ENCODE measurements at places on chromosomes 12 and 14.

DNA sequence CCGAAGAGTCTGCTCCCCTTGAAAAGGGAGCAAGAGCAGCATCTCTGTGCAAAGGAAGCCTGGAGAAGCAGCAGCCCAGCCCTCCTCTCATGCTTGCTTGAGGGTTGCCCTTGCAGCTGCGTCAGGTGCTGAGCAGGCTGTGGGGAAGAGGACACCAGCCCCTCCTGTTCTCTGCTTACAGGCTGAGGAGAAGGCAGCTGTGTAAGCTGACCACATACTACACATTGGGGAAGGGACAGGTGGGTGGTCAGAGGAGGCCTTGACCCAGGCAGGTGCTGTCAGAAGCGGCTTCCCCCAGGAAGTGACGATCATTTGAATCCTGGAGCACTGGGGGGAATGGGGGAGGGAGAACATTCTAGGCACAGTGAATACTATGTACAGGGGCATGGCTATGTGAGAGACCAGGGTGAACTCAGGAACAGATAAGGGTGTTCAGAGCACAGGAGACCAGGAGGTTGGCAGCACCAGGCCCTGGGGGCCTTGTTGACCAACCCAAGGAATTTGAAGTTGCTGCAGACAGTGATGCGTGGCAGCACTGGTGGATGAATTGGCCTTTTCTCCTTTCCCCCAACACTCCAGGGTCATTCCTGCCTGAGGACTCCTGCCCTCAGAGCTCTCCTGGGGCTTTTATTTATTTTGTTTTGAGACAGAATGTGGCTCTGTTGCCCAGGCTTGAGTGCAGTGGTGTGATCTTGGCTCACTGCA, 2.7 kb upstream of the KLC1 start:
- H3K4me1 ChIP-seq = peaks cover 24% of the 10 kb centered on the region
- peaks cover 16% of the 10 kb centered on the region for H3K27me3 ChIP-seq
- no peak for DNase-seq
- H3K27ac ChIP-seq = no peak overlapping the region
- H3K4me3 ChIP-seq = no peak overlapping the region

DNA sequence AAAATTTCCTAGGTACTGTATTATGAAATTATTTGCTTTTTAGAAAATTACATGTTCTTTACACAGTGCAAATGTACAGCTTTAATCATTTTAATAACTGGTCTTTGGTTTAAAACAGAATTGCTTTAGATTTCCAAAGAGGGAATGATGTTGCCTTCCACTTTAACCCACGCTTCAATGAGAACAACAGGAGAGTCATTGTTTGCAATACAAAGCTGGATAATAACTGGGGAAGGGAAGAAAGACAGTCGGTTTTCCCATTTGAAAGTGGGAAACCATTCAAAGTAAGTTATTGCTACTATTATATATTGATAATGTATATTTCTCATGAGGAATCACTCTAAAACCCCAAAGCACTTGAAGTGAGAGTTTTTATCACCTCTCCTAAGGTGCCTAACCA, 13.4 kb downstream of the LGALS3 start:
- H3K27ac ChIP-seq = no peak overlapping the region
- H3K4me1 ChIP-seq = peaks cover 5% of the 10 kb centered on the region
- H3K36me3 ChIP-seq = peaks cover 39% of the 10 kb centered on the region
- peaks cover 3% of the 10 kb centered on the region for H3K27me3 ChIP-seq
- H3K4me3 ChIP-seq = no peak overlapping the region
- no peak for DNase-seq

GRCh38 chr12:123713823-123714585, 1.9 kb downstream of the ATP6V0A2 start:
- peak overlapping the region; percentile 87 for H3K4me3 ChIP-seq
- peak overlapping the region; percentile 74 for H3K27ac ChIP-seq
- H3K27me3 ChIP-seq = no peaks in the 10 kb centered on the region
- peaks cover 19% of the 10 kb centered on the region for H3K36me3 ChIP-seq

- H3K4me1 ChIP-seq = no peaks in the 10 kb centered on the region
- no peaks in the 10 kb centered on the region for H3K27me3 ChIP-seq
- H3K36me3 ChIP-seq = no peaks in the 10 kb centered on the region
- no peak overlapping the region for H3K27ac ChIP-seq
Observed at GRCh38 chr12:120925740-120926563, 21.8 kb upstream of the SPPL3 start.

DNA sequence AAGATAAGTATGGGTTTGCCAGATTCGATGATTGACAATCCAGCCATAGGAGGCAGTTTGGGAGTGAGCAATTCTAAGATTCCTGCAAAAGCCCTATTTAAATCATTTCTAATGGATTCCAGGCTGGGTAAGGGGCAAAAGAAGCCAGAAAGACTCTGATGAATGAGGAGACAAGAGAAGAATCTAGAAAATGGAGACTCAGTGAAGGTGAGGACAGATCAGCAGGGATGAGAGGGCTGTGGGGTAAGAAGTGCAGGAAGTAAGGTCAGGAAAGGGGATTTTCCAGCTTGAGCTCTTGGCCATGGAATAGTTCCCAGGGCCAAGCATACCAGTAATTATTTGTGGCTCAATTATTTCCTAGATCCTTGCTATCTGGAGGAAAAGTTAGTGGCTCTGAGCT, 87.3 kb downstream of the TMX1 start:
- no peak for DNase-seq
- peaks cover 51% of the 10 kb centered on the region for H3K27me3 ChIP-seq
- no peak overlapping the region for H3K4me3 ChIP-seq

DNA sequence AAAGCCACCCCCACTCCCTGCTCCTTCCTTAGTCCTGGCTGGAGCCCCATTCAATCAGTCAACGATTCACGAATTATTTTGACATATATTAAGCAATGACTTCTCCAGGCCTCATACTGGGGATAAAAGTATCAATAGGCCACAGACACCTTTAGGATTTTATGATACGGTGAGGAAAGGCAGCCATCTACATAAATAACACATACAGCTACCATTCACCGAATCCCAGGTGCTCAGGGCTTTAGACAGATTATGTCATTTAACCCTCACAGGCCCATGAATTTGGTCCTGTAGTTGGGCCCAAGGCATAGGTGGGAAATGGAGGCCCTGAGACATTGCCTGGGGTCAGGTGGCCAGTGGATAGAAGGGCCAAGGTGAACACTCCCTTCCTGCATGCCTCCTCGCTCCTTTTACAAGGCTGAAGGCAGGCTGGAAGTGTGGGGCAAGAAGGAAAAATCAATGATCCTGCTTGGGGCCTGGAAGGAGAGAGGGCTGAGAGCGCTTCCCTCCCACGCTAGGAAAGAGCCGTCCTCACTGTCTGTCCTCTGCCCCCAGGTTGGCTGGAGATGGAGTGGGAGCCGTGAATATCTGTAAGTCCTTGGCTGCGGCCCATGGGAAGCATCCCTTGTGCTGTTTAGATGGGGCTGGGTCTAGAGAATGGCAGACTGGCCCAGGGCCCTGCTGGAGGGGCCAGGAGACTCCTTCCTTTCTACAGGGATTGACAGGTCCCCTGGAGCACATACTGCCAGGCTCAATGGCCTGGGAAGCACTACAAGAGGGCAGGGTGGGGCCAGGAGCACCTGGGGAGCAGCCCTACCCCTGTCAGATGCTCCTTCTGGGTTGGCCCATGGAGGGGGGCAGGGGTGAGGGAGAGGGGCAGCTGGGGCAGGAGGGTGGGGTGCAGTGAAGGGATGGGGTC, 14.8 kb downstream of the KRT7 start:
- peaks cover 38% of the 10 kb centered on the region for H3K4me1 ChIP-seq
- H3K27ac ChIP-seq = no peak overlapping the region
- H3K27me3 ChIP-seq = peaks cover 42% of the 10 kb centered on the region

- peak within 1 kb of the TSS; percentile 96 for H3K27ac ChIP-seq
- no peaks in the 10 kb centered on the region for H3K27me3 ChIP-seq
- peak; percentile 94 for DNase-seq
- peaks cover 7% of the 10 kb centered on the region for H3K36me3 ChIP-seq
- peaks cover 12% of the 10 kb centered on the region for H3K4me1 ChIP-seq
Observed at GRCh38 chr12:49188916-49189367, at the start of gene TUBA1A. TUBA1A (minus strand) TSS chr12:49189080; CDS start chr12:49188979, 101 bp downstream.

DNA sequence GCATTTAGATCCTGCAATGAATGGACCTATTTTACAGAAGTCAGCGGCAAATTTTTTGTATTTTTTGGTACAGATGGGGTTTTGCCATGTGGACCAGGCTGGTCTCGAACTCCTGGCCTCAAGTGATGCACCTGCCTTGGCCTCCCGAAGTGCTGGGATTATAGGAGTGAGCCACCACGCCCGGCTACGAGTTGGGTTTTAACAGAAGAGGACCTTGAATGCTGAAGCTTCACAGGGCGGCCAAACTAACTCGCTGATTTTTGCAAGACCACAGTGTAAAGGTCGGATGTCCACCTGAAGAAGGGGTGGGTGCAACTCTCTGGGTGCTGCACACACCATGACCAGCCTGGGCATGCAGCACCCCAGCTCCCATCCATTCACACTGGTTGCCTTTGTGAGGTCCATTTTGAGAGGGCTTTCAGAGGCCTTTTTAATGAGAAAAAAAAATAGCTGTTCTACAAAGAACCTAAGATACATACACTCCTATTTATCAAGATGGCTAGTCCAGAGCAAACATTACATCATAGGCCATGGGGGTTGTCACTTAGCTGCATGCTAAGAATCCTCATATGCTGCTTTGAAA, 21.6 kb upstream of the CDK2AP1 start:
- no peaks in the 10 kb centered on the region for H3K27me3 ChIP-seq
- H3K4me3 ChIP-seq = no peak overlapping the region
- H3K4me1 ChIP-seq = no peaks in the 10 kb centered on the region
- DNase-seq = no peak
- peaks cover 17% of the 10 kb centered on the region for H3K36me3 ChIP-seq

- H3K27me3 ChIP-seq = no peaks in the 10 kb centered on the region
- no peak overlapping the region for H3K4me3 ChIP-seq
- peaks cover 2% of the 10 kb centered on the region for H3K36me3 ChIP-seq
- no peaks in the 10 kb centered on the region for H3K4me1 ChIP-seq
Observed at GRCh38 chr12:1356285-1356684, 238.1 kb downstream of the FBXL14 start.

- no peak overlapping the region for H3K4me3 ChIP-seq
- DNase-seq = no peak
- H3K4me1 ChIP-seq = peaks cover 2% of the 10 kb centered on the region
- H3K27ac ChIP-seq = no peak overlapping the region
- H3K36me3 ChIP-seq = no peaks in the 10 kb centered on the region
Observed at GRCh38 chr14:51207621-51208020, 32.4 kb upstream of the TMX1 start.

DNA sequence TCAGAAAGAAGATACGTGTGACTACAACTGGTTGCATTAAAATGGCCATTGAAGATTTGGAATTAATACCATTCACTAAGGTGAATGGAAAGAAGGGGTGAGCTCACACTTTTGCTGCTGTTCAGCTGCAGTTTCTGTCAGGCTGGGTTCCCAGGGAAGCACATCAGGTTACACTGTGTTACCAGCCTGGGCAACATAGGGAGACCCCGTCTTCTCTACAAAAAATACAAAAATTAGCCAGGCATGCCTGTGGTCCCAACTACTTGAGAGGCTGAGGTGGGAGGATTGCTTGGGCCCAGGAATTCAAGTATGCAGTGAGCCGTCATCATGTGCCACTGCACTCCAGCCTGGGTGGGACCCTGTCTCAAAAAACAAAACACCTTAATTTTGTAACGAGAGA, 12.9 kb upstream of the ZCCHC8 start:
- DNase-seq = no peak
- H3K4me3 ChIP-seq = no peak overlapping the region
- H3K27me3 ChIP-seq = no peaks in the 10 kb centered on the region
- H3K36me3 ChIP-seq = peaks cover 52% of the 10 kb centered on the region
- H3K27ac ChIP-seq = peak overlapping the region; percentile 12

- peaks cover 16% of the 10 kb centered on the region for H3K27me3 ChIP-seq
- H3K4me1 ChIP-seq = peaks cover 19% of the 10 kb centered on the region
- no peak overlapping the region for H3K4me3 ChIP-seq
- no peaks in the 10 kb centered on the region for H3K36me3 ChIP-seq
- no peak overlapping the region for H3K27ac ChIP-seq
- DNase-seq = no peak
Observed at GRCh38 chr12:124603831-124604251, 36.4 kb upstream of the NCOR2 start.

DNA sequence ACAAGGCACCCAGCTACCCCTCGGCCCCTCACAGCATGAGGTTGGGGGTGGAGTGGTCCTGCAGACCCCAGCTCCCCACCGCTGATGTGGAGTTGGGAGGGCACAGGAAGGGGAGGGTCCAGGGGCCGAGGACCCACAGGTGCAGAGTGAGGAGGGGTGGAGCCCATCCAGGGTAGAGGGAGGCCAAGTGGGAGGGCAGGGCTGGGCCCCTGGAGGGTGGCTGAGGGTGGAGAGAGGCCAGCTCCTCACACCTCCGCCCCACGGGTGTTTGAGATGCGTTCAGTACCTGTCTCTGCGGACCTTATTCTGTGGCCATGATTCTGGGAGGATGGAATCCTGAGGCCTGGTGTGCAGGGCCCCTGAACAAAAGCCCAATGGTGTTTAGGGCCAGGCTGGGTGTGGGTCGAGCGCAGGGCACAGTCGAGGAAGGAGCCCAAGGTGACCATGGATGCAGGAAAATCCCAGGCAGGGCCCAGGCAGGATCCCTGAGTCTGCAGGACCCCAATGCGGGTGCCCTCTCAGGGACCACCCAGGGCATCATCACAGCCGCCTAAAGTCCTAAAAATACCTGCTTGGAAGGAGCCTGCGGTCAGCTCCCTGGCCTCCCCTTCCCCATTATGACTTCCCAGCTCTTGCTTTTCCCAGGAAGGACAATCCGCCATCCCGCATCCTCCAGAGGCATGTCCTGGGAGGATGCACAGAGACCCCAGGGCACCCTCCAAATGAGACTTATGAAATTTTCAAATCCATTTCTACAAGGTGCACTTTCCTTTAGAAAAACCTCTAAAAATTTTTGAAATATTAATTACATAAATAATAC, 377.1 kb upstream of the SFSWAP start:
- no peaks in the 10 kb centered on the region for H3K36me3 ChIP-seq
- H3K27ac ChIP-seq = no peak overlapping the region
- H3K4me3 ChIP-seq = no peak overlapping the region
- DNase-seq = no peak

- no peak overlapping the region for H3K27ac ChIP-seq
- no peaks in the 10 kb centered on the region for H3K4me1 ChIP-seq
- H3K36me3 ChIP-seq = no peaks in the 10 kb centered on the region
- no peak for DNase-seq
- H3K27me3 ChIP-seq = no peaks in the 10 kb centered on the region
Observed at GRCh38 chr12:18224745-18225144, 36.6 kb upstream of the PIK3C2G start.

DNA sequence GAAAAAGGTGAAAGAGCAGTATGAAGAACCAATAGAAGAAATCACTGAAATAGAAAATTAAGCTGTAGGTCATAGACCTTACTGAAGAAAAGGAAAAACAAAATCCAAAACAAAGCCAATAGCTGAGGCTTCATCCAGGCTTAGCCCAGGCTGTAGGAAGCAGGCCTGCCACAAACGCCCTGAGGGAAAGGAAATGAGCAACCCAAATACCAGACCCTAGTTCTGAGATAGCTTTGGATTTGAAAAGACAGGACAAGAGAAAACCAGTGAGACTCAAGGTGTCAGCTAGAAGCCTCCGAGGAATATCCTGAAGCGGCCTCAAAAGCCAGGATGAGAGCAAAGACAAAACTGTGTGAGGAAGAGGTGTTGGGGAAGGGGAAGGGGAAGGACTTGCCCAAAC, 79.2 kb downstream of the FERMT2 start:
- no peak for DNase-seq
- H3K4me3 ChIP-seq = no peak overlapping the region
- H3K36me3 ChIP-seq = no peaks in the 10 kb centered on the region
- no peak overlapping the region for H3K27ac ChIP-seq

GRCh38 chr14:89473989-89474388, 57.0 kb upstream of the FOXN3 start:
- H3K4me1 ChIP-seq = peaks cover 34% of the 10 kb centered on the region
- H3K36me3 ChIP-seq = peaks cover 36% of the 10 kb centered on the region
- no peak overlapping the region for H3K27ac ChIP-seq
- no peak for DNase-seq
- no peaks in the 10 kb centered on the region for H3K27me3 ChIP-seq

- peak within 1 kb of the TSS; percentile 98 for H3K27ac ChIP-seq
- H3K27me3 ChIP-seq = no peaks in the 10 kb centered on the region
- peaks cover 48% of the 10 kb centered on the region for H3K4me1 ChIP-seq
- peak; percentile 52 for DNase-seq
- H3K36me3 ChIP-seq = peaks cover 28% of the 10 kb centered on the region
Observed at GRCh38 chr14:31025367-31026076, at the start of gene AP4S1. AP4S1 (plus strand) TSS chr14:31025649; CDS start chr14:31066197, 40,548 bp downstream.

Data from activated naive CD8-positive, alpha-beta T cell treated with anti-CD3 and anti-CD28 coated beads for 36 hours (primary cell).